Activated CD8-positive, alpha-beta memory T cell treated with anti-CD3 and anti-CD28 coated beads, Interleukin-2, amount 10 ng/mL, durations not matched to agents 7 days and 5 days (primary cell): ENCODE measurements at places on chromosomes 13 and 19.

- no peak overlapping the region for H3K27ac ChIP-seq
- peaks cover 42% of the 10 kb centered on the region for H3K4me1 ChIP-seq
- no peaks in the 10 kb centered on the region for H3K27me3 ChIP-seq
- no peak for DNase-seq
Measured at GRCh38 chr19:4970558-4971423, 1.9 kb downstream of the KDM4B start.

- DNase-seq, result no peak
- H3K4me1 ChIP-seq, result no peaks in the 10 kb centered on the region
- no peak overlapping the region for H3K27ac ChIP-seq
- no peaks in the 10 kb centered on the region for H3K36me3 ChIP-seq
Measured at GRCh38 chr19:46056536-46056935, 15.7 kb upstream of the IGFL4 start.

DNA sequence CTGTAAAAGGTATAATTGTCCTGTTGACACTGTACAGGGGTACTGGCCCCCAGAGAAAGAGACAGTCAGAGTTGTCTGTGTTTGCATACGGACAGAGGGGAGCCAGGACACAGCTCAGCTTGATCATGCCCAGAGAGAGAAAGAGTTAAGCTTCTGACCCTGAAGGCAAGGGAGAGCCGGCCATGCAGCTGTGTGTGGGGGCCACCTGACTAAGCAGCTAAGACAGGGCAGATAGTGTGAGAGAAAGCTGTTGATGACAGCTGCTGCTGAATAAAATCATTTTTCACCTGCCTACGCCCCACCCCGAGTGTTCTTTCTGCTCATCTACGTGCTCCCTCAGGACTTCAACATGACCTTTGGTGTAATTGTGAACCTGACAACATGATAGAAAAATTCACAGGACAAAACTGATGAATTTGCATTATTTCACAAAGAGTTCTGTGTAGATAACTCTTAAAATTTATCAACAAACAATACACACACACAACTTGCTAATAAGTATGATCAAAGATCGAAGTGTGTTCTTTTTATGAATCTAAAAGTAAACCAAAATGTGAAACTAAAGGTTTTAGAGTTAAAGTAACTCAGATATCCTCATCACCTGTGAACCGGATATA is 1294.3 kb upstream of the ATXN8OS start:
- H3K27me3 ChIP-seq, result no peaks in the 10 kb centered on the region
- no peaks in the 10 kb centered on the region for H3K36me3 ChIP-seq
- H3K4me3 ChIP-seq, result no peak overlapping the region
- no peak overlapping the region for H3K27ac ChIP-seq
- H3K4me1 ChIP-seq, result no peaks in the 10 kb centered on the region

GRCh38 chr13:39776439-39776838 is 121.0 kb downstream of the COG6 start:
- no peak overlapping the region for H3K27ac ChIP-seq
- H3K36me3 ChIP-seq, result peaks cover 7% of the 10 kb centered on the region
- no peak overlapping the region for H3K4me3 ChIP-seq

- H3K36me3 ChIP-seq, result no peaks in the 10 kb centered on the region
- no peak overlapping the region for H3K4me3 ChIP-seq
- H3K4me1 ChIP-seq, result no peaks in the 10 kb centered on the region
Measured at GRCh38 chr13:77820431-77821149, 98.0 kb downstream of the EDNRB start.

GRCh38 chr13:39037410-39037879 is 444 bp downstream of the PROSER1 start:
- H3K4me3 ChIP-seq, result peak overlapping the region; percentile 88
- DNase-seq, result no peak
- H3K27me3 ChIP-seq, result no peaks in the 10 kb centered on the region

DNA sequence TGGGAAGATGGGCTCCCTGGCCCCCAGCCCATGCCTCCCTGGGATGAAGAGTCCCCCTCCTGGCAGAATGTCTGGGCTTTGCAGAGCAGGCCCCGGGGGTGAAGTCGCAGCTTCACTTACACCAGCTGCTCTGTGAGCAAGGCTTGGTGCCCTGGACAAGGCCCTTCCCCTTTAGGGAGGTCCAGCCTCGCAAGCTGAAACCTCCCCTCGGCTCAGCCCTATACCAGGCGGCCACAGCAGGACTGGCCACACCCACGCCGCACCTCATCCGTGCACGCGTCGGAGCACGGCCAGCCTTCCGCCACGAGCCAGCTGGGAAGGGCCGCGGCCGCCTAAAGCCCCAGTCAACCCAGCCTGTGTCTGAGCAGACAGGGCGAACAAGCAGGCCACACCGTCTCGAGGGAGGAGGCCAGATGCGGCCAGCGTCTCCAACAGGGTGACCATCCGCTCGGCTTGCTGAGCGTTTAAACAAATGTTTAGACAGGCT is 83.2 kb upstream of the MCF2L start:
- H3K27ac ChIP-seq, result no peak overlapping the region
- no peak overlapping the region for H3K4me3 ChIP-seq
- no peaks in the 10 kb centered on the region for H3K27me3 ChIP-seq
- no peak for DNase-seq

GRCh38 chr13:114079601-114080536 is 52.6 kb downstream of the RASA3 start:
- peaks cover 8% of the 10 kb centered on the region for H3K36me3 ChIP-seq
- H3K27ac ChIP-seq, result no peak overlapping the region
- H3K4me3 ChIP-seq, result no peak overlapping the region
- H3K4me1 ChIP-seq, result no peaks in the 10 kb centered on the region

GRCh38 chr19:18832306-18833140 is 764 bp downstream of the UPF1 start:
- peaks cover 38% of the 10 kb centered on the region for H3K36me3 ChIP-seq
- H3K4me1 ChIP-seq, result peaks cover 44% of the 10 kb centered on the region
- H3K27ac ChIP-seq, result peak overlapping the region; percentile 86

DNA sequence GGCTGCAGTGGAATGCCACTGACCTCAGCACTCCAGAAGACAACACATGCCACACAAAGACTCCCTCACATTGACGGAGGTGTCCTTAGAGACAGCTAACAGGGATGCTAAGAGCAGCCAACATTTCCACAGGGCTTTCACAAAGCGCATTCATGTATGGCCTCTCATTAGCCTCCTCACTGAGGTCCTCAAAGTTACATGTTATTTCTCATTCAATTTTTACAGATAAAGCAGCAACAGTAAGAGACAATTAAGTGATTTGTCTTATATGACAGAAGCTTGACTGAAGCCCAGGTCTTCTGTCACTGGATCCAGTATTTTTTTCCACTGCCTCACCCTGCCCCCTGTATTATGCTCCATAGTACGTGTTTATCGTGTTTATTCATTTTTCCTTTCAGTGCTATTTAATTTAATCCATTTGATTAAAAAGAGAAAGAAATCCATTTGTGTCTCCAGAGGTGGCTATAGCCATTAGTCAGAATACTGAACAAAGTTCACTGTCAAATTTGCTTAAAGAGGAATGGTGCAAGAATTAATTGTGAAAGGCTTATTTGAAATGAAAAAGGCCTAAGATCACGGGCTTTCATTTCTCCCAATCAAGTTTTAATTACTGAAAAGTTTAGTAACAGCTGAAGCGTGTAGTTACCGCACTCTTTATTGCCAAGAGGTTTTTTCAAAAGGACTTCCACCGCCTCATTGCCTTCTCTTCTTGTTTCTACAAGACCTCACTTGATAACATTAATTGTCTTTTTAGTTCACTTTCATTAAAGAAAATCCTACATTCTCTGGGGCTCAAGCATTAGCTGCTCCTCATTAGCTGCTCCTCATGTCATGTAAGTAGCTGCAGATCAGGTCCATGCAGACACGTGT is 115.0 kb downstream of the COG6 start:
- no peak for DNase-seq
- no peaks in the 10 kb centered on the region for H3K4me1 ChIP-seq
- H3K27ac ChIP-seq, result no peak overlapping the region
- H3K4me3 ChIP-seq, result no peak overlapping the region
- no peaks in the 10 kb centered on the region for H3K27me3 ChIP-seq

- H3K36me3 ChIP-seq, result peaks cover 13% of the 10 kb centered on the region
- peak overlapping the region; percentile 63 for H3K27ac ChIP-seq
- H3K4me3 ChIP-seq, result peak overlapping the region; percentile 18
- H3K4me1 ChIP-seq, result peaks cover 8% of the 10 kb centered on the region
Measured at GRCh38 chr19:18058208-18059009, 28.3 kb downstream of the IL12RB1 start.
